ENCODE measurements at places on chromosomes 7 and 10. TPM values are rescaled to one million over a fixed set of nuclear protein-coding genes. Genes with fewer than 3 reads are reported as not detected.

Gene VAX1
- not detected for total RNA-seq

- DNase-seq: no peak
- no peaks in the 10 kb centered on the region for H3K27me3 ChIP-seq
- H3K27ac ChIP-seq: no peak overlapping the region
- H3K4me1 ChIP-seq: no peaks in the 10 kb centered on the region
- H3K36me3 ChIP-seq: no peaks in the 10 kb centered on the region
- H3K4me3 ChIP-seq: no peak overlapping the region
Observed at GRCh38 chr10:76451911-76452310, 1020.5 kb downstream of the LRMDA start.

- no peak overlapping the region for H3K27ac ChIP-seq
- no peaks in the 10 kb centered on the region for H3K36me3 ChIP-seq
- H3K4me3 ChIP-seq: no peak overlapping the region
- peak; percentile 57 for DNase-seq
- H3K4me1 ChIP-seq: peaks cover 22% of the 10 kb centered on the region
- H3K27me3 ChIP-seq: no peaks in the 10 kb centered on the region
Observed at GRCh38 chr7:151053096-151053495, 4.6 kb downstream of the CDK5 start.

DNA sequence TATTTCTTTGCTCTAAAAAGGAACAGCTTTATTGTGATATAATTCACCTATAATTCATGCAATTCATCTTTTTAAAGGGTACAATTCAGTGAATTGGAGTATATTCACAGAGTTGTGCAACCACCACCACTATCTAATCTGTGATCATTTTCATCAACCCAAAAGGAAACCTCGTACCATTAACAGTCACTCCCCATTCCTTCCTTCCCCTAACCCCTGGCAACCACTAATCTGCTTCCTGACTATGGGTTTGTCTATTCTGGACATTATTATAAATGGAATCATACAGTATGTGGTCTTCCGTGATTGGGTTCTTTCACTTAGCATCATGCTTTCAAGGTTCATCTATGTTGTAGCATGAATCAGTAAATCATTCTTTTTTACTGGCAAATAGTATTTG, 52.3 kb downstream of the MKI67 start:
- no peak overlapping the region for H3K27ac ChIP-seq
- H3K4me3 ChIP-seq: no peak overlapping the region
- peaks cover 3% of the 10 kb centered on the region for H3K27me3 ChIP-seq
- H3K4me1 ChIP-seq: peaks cover 5% of the 10 kb centered on the region
- DNase-seq: no peak

DNA sequence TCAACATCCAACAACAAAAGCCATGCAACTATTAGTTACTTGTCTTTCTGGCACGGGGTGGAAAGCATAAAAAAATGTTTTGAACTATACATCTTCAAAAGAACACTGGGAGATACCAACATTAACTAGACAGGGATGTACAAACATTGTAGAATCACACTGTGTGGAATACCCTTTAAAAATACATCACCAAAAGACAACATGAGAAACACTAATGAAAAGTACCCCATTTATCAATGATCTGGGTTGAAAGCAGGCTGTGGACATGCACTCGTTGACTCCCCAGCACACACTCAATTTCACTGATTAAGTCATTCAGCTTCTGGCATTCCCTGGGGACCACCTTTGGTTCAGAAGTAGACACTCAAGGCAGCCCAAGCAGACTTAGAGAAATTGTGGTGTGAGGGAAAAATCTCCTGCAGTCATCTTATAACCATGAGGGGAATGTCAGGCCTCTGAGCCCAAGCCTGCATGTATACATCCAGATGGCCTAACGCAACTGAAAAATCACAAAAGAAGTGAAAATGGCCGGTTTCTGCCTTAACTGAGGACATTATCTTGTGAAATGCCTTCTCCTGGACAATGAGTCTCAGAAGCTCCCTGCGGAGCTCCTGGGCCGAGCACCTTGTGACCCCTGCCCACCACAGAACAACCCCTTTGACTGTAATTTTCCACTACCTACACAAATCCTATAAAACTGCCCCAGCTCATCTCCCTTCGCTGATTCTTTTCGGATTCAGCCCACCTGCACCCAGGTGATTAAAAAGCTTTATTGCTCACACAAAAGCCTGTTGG, 53.0 kb downstream of the CACUL1 start:
- H3K4me3 ChIP-seq: no peak overlapping the region
- H3K27me3 ChIP-seq: no peaks in the 10 kb centered on the region
- H3K36me3 ChIP-seq: peaks cover 20% of the 10 kb centered on the region
- no peak overlapping the region for H3K27ac ChIP-seq
- peaks cover 8% of the 10 kb centered on the region for H3K4me1 ChIP-seq

- no peaks in the 10 kb centered on the region for H3K4me1 ChIP-seq
- H3K36me3 ChIP-seq: no peaks in the 10 kb centered on the region
- no peaks in the 10 kb centered on the region for H3K27me3 ChIP-seq
Observed at GRCh38 chr7:81775560-81775959, 5.7 kb upstream of the HGF start.

GRCh38 chr10:43227911-43228782, 38.7 kb downstream of the RASGEF1A start:
- no peak overlapping the region for H3K4me3 ChIP-seq
- peaks cover 9% of the 10 kb centered on the region for H3K27me3 ChIP-seq
- H3K4me1 ChIP-seq: peaks cover 25% of the 10 kb centered on the region
- no peaks in the 10 kb centered on the region for H3K36me3 ChIP-seq

DNA sequence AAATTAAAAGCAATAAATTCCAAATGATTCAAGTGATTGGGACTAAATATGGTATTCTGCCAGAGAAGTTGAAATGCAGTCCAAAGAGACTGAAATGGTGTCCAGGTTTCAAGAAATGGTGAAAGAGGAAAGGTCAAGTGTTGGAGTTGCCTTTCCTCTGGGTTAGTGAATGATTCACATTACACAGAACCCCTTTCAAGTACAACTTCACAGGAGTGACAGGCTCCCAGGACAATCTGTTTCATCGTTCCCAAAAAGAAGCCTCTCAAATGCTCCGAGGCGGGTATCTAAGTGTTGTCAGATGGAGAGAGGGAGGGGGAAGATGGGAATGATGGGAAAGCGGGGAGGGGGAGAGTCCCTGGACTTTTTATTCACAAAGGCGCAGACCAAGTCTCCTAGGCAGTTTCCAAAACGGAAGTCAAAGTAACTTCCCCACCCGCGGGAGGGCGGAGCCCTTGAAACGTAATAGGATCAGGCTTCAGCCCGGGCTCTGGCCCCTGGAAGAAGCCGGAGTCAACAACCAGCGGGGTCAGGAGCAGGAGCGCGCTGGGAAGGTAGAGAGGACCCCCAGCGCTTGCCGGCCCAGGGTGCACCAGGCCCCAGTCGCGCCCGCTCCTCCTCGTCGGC, 754 bp downstream of the SLC25A13 start:
- DNase-seq: peak; percentile 90
- H3K4me3 ChIP-seq: peak overlapping the region; percentile 86
- peaks cover 10% of the 10 kb centered on the region for H3K4me1 ChIP-seq
- peak overlapping the region; percentile 92 for H3K27ac ChIP-seq
- peaks cover 5% of the 10 kb centered on the region for H3K36me3 ChIP-seq
- H3K27me3 ChIP-seq: no peaks in the 10 kb centered on the region

DNA sequence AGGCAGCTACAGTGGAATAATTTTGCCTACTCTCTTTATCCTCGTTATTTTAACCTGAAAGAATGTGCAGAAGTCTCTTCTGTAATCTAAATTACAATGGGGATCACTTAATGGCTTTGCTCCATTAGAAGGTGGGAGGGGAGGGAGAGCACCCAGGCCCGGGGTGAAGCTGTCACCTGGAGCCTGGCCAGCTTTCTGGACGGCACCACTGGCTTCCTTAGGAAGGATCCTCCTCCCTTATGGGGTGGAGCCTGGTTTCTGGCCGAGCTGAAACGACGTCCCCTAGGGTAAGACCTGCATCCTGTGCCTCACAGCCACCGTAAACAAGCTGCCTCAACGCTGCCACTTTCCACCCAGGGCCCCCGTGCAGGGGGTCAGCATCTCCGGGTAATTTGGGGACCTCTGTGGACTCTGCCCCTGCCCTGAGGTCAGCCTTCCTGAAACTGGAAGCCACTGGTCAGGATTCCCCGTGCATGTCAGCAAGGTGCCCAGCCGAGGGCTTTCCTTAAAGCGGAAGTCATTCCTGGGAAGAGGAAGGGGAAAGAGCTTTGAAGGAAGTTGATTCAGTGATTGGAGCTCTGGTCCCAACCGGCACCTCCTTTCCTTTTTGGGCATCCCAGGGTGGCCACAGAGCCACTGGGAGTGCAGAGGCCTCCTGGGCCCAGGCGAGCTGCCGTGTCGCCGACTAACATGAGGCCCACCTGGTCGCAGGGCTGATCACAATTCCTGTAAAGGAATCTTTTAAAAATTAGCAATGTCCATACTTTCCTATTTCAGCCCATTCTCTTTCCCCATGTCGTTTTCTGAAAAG, 569.1 kb downstream of the DNAJB6 start:
- H3K36me3 ChIP-seq: no peaks in the 10 kb centered on the region
- H3K27me3 ChIP-seq: peaks cover 90% of the 10 kb centered on the region
- H3K4me3 ChIP-seq: no peak overlapping the region
- DNase-seq: peak; percentile 13
- H3K27ac ChIP-seq: no peak overlapping the region

Gene CUBN
- 0.09 TPM for total RNA-seq

DNA sequence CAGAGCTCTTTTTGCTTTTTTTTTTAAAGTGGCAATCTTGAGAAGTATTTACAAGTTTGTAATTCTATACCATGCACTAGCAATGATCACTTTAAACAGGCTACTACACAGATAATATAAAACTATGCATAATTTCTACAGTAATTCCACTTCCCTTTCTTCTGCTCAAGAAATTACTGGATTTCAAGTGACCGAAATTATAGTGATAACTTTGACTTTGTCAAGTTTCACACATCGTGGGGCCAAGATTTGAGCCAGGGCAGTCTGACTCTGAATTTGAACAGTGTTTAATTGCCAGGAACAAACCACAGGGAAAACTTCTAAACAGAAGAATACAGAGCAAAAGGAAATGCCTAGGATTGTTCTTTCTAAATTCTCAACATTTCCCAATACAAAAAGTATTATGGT, 288.3 kb upstream of the MKLN1 start:
- H3K27ac ChIP-seq: no peak overlapping the region
- DNase-seq: no peak
- no peaks in the 10 kb centered on the region for H3K36me3 ChIP-seq
- H3K4me3 ChIP-seq: no peak overlapping the region

GRCh38 chr10:93921338-93921737, 27.6 kb downstream of the SLC35G1 start:
- H3K27me3 ChIP-seq: no peaks in the 10 kb centered on the region
- DNase-seq: peak; percentile 34
- no peak overlapping the region for H3K27ac ChIP-seq
- H3K4me1 ChIP-seq: no peaks in the 10 kb centered on the region

GRCh38 chr10:19937989-19938388, 121.8 kb downstream of the PLXDC2 start:
- no peak overlapping the region for H3K27ac ChIP-seq
- no peak for DNase-seq
- H3K4me1 ChIP-seq: no peaks in the 10 kb centered on the region
- H3K4me3 ChIP-seq: no peak overlapping the region
- H3K27me3 ChIP-seq: no peaks in the 10 kb centered on the region

DNA sequence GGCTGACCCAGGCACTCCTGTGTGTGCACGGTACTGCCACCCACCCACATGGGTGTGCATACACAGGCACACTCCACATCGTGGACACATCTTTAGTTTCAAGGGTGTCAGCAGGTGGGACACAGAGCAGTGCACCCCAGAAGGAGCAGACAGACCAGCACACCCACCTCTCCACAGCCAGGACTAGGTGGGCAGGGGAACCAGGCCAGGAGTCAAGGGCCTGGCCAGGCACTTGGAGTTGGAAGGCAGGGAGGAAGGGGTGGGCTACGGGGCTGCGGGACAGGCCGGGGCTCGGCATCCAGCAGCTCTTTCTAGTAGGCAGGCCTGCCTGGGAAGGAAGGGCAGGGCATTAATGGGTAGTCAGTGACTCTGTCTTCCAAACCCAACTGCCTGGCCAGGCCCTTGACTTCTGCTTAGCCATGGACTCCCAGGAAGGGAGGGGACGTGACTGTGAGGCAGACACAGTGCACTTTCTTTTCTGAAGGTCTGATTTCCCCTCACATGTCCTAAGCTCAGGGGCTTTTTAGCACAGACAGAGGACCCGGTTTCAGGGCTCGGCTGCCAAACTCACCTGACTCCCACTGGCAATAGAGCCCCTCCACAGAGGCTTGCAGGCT, 14.6 kb downstream of the RASGEF1A start:
- peaks cover 64% of the 10 kb centered on the region for H3K27me3 ChIP-seq
- no peaks in the 10 kb centered on the region for H3K36me3 ChIP-seq
- H3K4me3 ChIP-seq: no peak overlapping the region
- H3K4me1 ChIP-seq: peaks cover 53% of the 10 kb centered on the region
- no peak overlapping the region for H3K27ac ChIP-seq

- no peaks in the 10 kb centered on the region for H3K27me3 ChIP-seq
- no peaks in the 10 kb centered on the region for H3K36me3 ChIP-seq
- DNase-seq: no peak
Observed at GRCh38 chr10:69816521-69816920, 14.8 kb downstream of the COL13A1 start.

- no peak overlapping the region for H3K4me3 ChIP-seq
- DNase-seq: no peak
- H3K4me1 ChIP-seq: no peaks in the 10 kb centered on the region
- H3K36me3 ChIP-seq: no peaks in the 10 kb centered on the region
Observed at GRCh38 chr7:131753620-131754222, 197.3 kb upstream of the PODXL start.

DNA sequence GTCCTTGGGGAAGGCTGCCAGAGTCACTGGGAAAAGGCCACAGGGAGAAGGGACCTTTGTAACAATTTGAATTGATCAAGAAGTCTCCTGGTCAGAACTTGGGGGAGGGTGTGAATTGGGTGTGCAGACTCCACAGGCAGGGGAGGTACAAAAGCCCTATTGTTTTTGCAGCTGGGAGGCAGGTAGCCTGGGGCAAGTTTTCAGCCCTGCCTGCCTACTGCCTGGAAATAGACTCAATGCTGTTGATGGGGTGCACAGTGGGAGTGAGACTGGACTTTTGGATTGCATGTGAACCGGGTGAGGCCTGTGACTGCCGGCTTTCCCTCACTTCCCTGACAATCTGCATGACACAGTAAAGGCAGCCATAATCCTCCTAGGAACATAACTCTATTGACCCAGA, 947.0 kb downstream of the REEP3 start:
- no peaks in the 10 kb centered on the region for H3K36me3 ChIP-seq
- no peaks in the 10 kb centered on the region for H3K4me1 ChIP-seq

GRCh38 chr7:120996333-120996987, 7.9 kb downstream of the CPED1 start:
- peak overlapping the region; percentile 30 for H3K27ac ChIP-seq
- no peaks in the 10 kb centered on the region for H3K27me3 ChIP-seq
- H3K4me3 ChIP-seq: no peak overlapping the region
- DNase-seq: peak; percentile 90
- H3K36me3 ChIP-seq: peaks cover 94% of the 10 kb centered on the region

GRCh38 chr10:73110345-73110849, at the start of gene NUDT13:
Gene NUDT13, plus strand, starts transcription at chr10:73110455. Its CDS starts 3,911 bp downstream, at chr10:73114366.
- H3K4me1 ChIP-seq: peaks cover 5% of the 10 kb centered on the region
- DNase-seq: peak; percentile 86
- H3K27ac ChIP-seq: peak within 1 kb of the TSS; percentile 89
- no peaks in the 10 kb centered on the region for H3K27me3 ChIP-seq
- peaks cover 12% of the 10 kb centered on the region for H3K36me3 ChIP-seq

Gene UPK3B
- 0.38 TPM for total RNA-seq
